ENCODE measurements at places on chromosomes 7 and 10.

DNA sequence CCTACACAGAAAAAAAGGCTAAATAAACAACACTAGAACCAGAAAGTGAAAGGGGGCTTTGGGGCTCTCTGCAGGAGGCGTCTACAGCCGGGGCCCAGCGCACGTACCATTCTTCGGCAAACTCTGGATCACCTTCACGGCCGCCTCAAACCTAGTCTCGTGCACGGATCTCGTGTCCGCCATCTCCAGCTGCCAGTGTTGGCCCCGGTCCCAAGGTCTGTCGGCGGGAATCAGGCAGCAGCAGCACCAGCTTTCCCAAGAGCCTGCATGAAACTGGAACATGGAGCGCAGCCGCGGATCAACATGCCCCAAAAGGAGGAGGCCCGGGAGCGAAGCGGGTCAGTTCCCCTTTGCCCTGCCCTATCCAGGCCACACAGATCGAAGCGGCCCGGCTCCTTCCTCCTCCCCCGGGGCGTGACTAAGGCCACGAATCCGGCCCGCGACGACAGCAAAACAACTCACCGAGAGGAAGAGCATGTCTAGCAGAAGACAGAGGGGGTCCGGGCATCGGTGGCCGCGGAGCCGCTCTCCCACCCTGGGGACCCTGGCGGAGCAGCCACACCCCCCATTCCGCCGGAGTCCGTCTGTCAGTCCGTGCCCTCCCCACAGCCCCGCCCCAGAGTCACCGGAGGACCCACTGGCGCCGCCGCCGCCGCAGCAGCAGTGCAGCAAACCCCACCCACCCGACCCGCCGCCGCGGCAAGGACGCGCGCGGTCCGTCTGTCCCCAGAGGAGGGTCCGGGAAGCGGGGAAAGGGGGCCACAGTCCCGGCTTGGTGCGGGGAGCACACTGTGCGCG is at the start of gene ACBD5:
ACBD5 (minus strand) TSS at position 586 of the 798 bp plus-strand sequence; CDS start at position 477, 109 bp downstream.
- no peak for DNase-seq

GRCh38 chr7:52475001-52475582 is 560.3 kb upstream of the POM121L12 start:
- DNase-seq, result no peak

GRCh38 chr10:75736889-75737579 is 305.6 kb downstream of the LRMDA start:
- no peak for DNase-seq

DNA sequence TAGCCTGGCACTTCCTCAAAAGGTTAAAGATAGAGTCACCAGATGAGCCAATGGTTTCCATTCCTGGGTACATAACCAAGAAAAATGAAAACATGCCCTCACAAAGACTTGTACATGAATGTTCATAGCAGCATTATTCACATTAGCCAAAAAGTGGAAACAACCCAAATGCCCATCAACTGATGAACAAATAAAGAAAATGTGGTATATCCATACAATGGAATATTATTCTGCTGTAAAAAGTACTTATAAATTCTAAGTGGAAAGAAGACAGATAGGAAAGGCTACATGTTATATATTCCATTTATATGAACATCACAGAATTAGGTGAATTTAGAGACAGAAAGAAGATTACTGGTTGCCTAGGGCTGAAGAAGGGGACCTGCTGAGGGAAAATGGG is 10.7 kb upstream of the SLC16A9 start:
- DNase-seq, result no peak

GRCh38 chr7:15334536-15335263 is 227.1 kb downstream of the AGMO start:
- DNase-seq, result no peak

GRCh38 chr10:103145046-103145445 is 48.0 kb downstream of the NT5C2 start:
- DNase-seq, result no peak

- no peak for DNase-seq
Measured at GRCh38 chr7:205115-206010, 13.0 kb downstream of the FAM20C start.

DNA sequence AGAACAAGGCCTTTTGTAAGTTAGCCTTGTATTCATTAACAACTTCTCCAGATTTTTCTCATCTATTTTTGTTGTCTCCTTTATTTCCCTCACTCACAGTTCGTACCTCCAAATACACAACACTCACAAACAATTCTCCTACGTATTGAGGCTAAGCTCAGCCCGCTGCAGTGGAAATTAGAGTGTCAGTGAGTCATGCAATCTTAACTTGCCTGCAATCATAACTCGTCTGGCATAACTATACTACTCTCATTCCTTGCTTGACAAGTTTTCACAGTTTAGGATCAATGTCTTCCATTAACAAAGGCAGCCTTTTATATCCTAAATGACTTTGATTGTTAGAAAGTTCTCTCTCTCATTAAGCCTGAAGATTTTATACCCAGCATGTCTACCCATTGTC is 23.8 kb downstream of the TMEM196 start:
- DNase-seq, result no peak

- no peak for DNase-seq
Measured at GRCh38 chr7:67758551-67758950, 761.9 kb downstream of the TYW1 start.

DNA sequence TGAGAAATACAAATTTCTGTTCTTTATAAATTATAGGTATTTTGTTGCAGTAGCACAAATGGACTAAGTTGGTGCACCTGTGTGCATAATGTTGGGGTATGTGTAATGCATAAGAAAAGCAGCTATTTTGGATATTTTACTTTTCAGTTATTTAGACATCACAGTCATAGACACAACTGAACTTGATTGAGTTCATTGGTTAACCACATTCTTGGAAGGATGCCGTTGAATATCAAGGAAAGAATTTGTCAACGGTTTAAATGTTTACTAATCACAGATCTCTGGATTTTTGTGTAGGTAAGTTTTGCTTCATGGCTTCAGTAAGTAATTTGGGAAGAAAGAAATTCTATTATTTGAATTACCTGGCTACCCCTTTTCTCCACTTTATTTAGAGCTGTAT is 4.1 kb downstream of the OTUD1 start:
- no peak for DNase-seq

DNA sequence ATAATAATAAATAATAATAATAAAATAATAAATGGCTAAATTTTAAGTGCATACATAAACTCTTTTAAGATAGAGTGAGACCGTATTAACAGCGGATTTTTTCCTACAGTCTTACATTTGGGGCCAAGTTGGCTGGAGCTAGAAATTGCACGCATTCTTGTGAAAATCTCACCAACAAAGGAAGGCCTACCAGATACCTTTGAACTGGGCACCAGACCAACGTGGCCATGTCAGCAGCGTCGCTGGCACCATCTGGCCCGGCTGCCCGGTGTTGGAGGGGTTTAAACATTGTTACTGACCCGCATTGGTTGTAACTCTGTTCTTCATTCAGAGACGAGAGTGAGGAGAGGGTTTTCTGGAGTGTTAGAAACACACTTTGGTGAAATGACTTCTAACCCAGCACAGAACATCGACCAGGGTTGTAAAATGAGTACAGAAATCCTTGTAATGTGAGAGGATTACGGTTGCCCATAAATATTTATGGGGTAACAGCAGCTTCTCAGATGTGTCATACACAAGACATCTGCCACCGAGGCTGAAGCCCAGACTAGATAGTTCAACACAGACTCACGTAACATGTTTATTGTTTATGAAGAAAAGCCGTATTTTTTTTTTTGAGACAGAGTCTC is 34.6 kb upstream of the UNCX start:
- DNase-seq, result no peak

- no peak for DNase-seq
Measured at GRCh38 chr10:72690071-72690755, 1.7 kb upstream of the MCU start.

DNA sequence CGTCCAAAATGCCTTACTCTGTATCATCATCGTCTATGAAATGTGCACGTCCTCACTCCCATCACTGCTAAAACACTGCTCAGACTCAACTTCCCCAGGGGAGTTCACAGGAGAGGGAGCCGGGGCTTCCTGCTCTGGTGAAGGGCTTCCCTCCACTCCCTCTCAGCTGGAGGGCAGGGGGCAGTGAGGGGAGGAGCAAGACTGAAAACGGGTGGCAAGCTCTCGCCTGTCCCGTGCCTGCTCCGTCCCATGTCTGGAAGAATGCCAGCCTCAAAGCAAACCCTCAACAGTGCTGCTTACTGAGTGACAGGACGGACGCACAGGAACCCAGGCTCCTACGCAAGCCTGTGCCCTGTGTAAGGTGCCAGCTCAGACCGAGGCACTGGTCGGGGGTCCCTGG is 25.1 kb downstream of the PRKAG2 start:
- no peak for DNase-seq

GRCh38 chr10:60781661-60782060 is 3.4 kb downstream of the CDK1 start:
- no peak for DNase-seq

DNA sequence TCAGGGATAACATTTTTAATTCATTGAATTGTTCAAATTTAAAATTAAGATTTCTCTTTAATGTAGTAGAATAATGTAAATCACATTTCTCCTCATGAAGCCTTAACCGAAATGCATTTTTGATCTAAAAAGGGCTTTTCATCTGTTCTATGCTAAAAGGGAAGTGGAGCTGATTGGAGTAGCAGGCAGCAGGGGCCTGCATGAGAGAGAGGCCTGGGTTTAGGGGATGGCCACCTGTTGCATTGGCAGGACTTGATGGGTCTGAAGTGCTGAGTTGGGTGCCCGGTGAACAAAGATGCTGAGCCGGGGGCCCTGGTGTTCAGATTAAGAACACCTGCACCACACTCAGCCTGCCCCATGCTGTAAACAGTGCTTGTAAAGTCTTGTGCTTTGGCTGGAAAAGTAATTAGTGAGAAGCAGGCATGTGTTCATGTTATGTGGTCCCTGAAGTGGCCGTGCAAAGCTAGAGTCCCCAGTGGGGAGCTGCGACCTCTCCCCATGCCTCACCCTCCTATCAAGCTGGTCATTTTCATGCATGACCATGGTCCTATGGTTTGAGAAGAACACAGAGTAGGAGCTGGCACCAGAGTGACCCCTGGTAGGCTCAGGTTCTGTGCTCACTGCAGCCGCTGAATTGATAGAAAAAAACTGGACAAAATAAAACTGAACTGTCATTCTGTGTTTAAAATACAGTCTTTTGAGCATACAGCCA is 124.3 kb downstream of the ADCY1 start:
- no peak for DNase-seq

DNA sequence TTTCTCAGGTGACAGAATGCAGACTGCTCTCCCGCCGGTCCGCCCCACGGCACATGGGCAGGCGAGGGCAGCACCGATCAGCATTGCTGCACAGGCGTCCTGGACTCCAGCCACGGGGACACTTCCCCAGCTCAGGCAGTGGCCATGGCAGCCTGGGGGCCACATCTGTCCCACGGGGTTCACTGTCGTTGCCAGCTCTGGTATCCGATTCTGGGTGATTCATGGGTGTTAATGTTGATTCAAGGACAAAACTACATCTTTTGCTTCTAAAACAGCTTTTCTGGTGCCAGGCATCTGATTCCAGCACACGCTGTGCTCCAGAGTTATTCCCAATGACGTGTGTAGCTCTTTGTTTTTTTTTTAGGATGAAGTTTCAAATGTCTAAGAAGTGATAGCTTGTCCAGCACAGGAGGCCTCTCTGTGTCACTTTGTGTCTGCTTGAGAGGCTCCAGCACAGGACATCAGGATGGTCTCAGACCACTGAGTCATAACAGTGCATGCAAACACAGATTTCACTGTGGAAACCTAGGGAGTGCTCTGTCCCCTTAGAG is 218.0 kb downstream of the WDR37 start:
- DNase-seq, result no peak

GRCh38 chr10:90604636-90605035 is 253.2 kb downstream of the HTR7 start:
- DNase-seq, result no peak

DNA sequence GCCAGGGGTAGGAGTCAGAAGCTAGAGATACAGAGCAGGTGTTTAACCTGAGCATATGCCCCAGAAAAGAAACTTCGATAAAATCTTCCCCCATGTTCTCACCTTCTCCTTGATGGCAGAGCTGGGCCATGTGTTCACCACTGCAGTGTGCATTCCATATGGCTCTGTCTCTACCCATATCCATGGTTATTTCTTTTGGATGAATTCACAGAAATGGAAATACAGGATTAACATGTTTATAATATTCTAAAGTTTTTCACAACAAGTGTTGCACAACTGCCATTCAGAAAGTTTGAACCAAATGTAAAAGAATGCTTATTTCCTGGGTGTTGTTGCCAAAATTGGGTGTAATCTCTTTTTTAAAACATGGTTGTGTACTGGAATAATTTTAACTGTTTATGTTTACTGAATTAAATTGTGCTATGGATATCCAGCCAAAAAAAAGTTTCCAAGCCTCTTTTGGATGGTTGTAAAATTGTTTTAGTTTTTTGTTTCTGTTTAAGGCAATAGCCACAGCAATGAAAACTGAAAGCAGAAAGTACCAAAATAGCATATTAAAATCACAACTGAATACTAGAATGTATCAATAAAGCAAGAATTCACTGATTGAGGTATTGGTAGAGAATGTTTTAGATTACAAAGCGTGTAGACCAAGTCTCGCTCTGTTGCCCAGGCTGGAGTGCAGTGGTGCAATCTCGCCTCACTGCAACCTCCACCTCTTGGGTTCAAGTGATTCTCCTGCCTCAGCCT is 19.9 kb upstream of the CCNY start:
- no peak for DNase-seq

DNA sequence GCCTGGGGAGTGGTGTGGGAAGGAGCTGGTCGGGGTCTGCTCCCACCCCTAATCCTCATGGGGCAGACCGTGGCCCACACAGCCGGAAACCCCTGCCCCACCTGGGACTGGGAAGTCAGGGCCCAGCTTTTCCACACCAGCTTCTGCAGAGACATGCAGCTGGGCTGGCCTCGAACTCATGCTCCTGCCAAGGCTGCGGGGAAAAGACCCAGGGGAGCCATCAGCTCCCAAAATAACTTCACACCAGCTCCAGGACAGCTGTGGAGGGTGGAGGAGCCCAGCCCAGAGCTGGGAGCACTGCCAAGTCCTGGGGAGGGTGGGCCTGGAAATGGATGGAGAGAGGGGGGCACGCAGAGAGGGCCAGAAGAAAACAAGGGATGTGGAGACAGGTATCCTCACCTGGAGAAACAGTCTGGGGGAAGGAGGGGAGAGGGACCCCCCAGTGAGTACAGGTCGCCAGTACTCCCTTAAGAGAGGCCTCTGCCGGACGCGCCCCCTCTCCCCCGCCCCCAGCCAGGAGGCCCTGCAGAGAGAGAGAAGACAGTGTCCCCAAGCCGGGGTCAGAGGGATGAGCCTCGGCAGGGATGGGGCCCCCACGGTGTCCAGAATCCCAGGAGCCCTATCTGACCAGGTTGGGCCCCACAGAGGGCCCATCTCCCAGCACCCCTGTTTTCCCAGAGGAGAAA is 11.5 kb upstream of the GRIFIN start:
- no peak for DNase-seq

- no peak for DNase-seq
Measured at GRCh38 chr10:17649836-17650235, 5.9 kb downstream of the STAM start.

DNA sequence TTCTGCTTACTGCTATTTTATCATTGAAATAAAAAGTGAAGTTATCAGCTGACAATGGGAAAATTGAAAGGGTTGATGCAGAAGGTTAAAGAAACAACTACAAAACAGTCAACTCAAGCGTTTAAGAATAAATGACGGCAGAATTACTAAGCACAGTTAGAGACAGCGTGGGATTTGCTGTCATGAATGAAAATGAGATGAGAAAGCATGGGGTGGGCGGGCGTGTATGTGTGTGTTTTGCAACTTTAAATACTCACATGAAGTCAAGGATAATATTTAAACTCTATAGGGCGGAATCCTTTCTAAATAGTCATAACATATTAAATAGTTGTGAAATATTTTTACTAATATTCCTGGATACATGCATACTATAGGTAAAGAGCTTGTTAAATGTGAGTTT is 450.8 kb downstream of the ETV1 start:
- DNase-seq, result no peak

- DNase-seq, result no peak
Measured at GRCh38 chr7:27240015-27240731, 2.4 kb upstream of the EVX1 start.

Data from cerebellar nuclear complex (tissue), 1 donor.